ENCODE measurements at places on chromosomes 1 and 21.

GRCh38 chr1:219476716-219477115 lies 136.2 kb downstream of the ZC3H11B start:
- no peak for DNase-seq

DNA sequence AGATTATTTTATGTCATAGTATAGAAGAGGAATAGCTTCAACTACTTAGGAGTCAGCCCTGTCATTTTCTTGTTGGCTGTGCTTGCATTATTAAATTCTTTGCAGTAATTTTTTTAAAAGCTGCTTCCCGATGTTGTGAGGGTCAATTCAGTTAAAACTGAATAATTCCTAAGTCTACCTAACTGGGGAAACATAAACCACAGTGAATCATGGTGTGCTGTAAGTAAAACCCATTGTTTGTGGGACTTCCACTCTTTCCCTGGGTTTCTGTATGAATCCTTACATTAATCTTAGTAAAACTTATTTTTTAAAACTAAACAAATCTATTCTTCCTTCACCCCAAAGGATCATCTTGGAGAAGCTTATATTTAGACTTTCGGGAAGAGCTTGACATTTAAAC lies 4.4 kb downstream of the SUCO start:
- DNase-seq: no peak

GRCh38 chr21:38938343-38938742 lies 132.6 kb downstream of the ETS2 start:
- DNase-seq: peak; percentile 45

DNA sequence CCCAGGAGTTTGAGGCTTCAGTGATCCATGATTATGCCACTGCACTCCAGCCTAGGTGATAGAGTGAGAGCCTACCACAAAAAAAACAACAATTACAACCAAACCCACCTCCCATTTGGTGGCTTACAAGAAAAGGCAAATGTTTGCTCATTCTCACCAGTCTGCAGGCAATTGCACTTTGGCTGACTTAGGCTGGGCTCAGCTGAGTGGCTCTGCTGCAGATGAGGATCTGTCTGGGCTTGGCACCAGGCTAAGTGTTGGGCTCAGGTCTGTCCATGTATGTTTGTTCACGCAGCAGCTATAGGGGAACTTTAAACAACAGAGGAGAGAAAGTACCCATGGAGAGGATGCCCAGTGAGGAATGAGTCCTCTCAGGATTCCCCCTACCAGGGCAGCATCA lies 28.0 kb upstream of the COA6 start:
- no peak for DNase-seq

- DNase-seq: no peak
Measured at GRCh38 chr1:145993618-145994390, 2.6 kb downstream of the TXNIP start.

- no peak for DNase-seq
Measured at GRCh38 chr1:113142791-113143190, 69.8 kb downstream of the LRIG2 start.

GRCh38 chr1:5971471-5972197 lies 20.6 kb downstream of the NPHP4 start:
- DNase-seq: no peak

- no peak for DNase-seq
Measured at GRCh38 chr1:93552741-93553455, 105.0 kb downstream of the FNBP1L start.

DNA sequence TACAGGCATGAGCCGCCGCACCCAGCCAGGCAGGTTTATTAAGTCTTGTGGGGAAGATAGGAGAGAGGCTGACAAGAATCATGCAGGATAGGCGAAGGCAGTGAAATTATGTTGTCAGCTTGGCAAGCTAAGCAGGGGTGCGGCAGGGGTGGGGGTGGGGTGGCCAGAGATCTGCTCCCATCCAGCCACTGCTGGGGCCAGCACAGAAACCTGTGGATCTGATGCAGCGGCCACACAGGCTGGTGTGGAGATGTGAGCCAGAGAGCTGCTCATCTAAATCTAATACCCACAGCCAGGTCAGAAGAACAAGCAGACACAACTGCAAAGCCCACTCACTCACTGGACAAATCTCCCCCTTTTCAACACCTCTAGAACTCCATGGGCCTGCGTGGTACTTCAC lies 68.7 kb downstream of the KCTD3 start:
- DNase-seq: no peak

GRCh38 chr1:85581802-85582686 lies 1.5 kb downstream of the CCN1 start:
- no peak for DNase-seq

DNA sequence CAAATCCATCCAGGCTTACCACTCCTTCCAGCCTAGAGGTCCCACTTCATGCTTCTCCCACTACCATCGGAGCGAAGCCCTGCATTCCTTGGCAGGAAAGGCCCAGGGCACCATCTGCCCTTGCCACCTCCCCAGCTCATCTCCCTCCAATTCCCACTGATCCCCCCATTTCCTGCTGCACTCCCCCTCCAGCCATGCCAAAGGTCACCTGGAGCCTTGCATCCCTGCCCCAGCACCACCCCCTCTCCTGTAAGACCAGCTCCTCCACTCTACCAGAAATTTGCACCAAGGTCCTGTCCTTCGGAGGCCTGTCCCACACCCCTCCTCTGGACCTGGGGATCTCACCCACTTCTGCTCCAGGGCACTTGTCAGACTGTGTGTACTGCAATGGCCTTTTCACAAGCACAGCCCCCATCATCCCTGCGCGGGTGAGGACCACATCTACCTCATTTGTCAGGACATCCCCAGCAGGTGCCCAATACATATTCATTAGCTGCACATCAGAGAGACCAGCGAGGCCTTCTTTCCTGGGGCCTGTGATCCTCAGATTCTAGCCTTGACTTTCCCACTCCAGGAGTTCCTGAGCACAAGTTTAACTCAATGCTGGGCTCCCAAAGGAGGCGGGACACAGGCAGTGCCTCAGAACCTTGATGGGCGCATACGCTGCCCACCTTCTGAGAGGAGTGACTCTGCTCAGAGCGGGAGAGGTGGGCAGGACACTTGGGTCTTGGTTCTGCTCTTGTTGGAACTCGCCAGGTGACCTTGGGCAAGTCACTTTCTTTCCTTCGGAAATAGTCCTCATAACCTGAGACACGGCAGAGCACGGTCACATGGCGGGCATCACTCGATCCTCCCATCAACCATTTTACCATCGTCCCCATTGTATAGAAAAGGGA lies 49.9 kb upstream of the EDN2 start:
- DNase-seq: no peak

DNA sequence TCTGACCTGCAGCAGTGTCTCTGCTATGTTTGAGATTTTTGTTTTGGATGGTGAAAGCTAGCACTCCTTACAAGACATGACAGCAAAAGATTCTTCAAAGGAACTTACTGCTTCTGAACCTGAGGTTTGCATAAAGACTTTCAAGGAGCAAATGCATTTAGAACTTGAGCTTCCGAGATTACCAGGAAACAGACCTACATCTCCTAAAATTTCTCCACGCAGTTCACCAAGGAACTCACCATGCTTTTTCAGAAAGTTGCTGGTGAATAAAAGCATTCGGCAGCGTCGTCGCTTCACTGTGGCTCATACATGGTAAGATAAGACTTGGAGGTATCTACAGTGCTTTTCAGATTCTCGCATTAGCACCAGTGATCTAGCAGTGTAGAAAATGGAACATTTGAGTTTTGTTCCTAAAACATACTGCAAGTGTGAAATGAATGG lies 200.2 kb downstream of the PDE4B start:
- no peak for DNase-seq

DNA sequence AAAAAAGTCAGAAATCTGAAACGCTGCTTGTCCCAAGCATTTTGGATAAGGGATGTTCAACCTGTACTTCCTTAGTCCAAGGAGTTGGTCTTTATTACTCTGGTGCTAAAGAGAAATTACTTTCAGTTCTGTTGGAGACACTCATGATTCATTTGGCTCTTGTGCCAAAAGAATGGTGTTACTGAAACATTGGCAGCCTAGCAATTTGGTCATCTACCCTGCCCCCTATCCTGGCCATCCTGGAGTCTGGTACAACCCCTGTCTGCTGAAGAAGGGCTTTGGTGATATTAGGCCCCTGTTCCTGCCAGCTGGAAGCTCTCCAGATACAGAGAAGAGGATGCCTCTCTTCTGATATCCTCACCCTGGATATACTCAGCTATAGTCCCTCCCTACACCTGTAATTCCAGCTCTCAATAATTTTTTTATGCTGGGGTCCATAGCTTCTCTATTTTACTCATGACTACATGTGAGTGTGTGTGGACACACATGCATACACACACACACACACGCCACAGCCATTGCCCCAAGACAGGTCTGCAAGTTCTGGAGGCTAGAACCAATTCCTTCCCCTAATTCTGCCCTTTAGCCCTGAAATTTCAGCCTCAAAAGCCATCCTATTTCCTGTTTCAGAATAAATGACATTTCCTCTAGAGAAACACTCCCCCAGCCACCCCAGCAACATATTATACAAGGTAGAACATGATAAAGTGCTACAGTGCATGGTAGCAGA lies 40.0 kb downstream of the LHX8 start:
- no peak for DNase-seq

DNA sequence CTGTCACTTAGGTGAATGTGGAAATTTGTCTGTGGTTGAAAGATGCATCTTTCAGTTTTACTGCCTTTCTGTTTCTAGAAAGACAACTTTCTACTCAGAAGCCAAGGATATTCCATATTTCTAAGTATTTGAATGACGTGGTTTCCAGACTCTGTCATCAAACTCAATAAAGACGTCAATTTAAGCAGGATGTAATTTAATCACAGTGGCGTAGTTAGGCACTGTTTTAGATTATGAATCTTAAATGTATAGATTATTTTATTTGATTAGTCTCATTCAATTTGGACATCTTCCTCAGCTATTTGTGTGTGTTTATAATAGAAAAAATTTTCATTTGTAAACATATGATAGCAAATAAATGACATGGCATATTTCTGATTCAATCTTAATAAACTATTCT lies 298.9 kb downstream of the RYR2 start:
- DNase-seq: no peak

DNA sequence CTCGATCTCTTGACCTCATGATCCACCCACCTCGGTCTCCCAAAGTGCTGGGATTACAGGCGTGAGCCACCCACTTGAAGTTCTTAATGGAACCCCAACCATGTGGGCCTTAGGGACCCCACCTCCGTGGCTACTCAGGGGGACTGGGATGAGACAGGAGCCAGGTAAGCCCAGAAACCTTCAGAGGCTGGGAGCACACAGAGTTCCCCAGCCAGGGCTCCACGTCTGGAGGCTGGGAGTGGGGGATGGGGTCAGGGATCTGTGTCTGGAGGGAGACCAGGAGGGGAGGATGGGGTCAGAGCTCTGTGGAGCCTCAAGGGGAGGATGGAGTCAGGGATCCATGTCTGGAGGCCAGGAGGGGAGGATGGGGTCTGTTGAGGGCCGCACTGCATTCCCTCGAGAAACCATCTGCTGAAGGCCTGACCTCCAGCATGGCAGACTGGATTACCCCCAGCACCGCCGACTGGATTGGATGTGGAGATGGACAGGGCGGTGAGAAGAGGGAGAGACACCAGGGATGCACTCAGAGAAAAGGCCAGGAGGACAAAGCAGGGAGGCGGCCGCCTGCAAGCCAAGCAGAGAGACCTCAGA lies 2.1 kb upstream of the FTCD start:
- no peak for DNase-seq

GRCh38 chr1:61709908-61710289 lies 15.0 kb downstream of the TM2D1 start:
- DNase-seq: no peak

DNA sequence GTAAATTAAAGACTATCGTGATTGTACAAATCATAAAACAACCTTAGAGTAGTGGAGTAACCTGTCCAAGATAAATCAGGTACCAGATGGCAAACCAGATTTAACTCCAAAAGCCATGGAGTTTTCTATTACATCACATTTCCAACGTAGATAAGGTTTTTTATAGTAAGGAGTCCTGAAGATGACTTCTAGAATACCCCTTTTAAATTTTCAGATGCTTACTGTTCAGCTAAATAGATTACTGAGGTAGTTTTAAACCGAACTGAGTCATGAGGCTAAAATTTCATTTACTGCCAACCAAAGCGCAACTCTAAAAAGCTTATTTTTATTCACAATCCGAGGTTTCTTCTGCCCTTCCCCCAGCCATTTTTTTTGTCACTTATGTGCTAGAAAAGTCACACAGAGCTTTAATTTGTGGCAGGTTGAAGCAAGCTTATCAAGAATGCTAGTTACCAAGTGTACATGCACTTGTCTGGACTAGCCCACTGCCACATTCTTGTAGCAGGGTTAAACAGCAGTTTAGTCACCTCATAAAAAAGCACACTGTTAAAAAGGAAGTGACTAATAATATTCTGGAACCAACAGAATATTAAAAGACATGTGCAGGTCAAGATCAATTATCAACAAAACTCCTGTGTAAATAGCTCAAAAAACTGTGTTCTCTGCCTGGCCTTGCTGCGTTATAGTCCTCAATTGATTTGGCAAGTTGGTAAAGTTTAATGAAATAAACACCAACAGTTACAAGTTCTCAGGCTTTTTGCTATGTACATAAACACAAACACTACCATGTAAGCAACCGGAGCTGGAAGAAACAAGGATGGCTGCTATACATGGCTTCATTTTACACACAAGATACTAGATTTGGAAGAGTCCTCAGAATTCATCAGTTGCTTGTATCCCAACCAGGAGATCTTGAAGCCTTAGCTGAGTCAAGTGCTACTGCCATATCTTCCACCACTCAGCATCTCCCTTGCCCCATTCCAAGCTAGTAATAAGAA lies 180.3 kb upstream of the DMRTA2 start:
- no peak for DNase-seq

DNA sequence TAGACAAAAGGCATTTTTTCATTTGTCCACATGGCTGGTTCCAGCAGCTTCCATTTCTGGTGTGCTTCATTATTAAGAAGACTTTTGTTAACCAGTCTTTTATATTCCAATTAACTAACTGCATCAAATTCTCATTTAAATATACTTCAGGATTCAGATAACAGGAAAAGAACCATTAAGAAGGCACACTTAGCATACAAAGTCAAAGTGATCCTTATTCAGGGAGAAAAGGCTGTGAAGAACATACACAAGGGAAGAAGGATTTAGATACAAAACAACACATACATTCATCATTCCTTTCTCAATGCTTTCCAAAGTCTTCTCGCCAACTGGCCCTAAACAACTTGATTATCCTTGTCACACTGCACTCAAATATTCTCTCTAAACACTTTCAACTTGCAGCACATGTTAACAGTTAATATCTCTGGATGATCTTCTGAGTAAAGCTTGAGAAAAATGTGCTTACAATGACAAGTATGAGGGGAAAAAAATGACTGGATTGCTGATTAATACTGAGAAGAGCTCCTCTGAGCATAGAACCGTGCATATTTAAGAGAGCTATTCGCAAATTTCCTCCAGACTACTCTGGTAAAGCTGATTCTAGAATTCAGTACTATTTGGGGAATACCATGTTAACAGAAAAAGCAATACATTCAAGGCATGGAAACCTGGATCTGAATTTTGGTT lies 225.2 kb upstream of the TNR start:
- no peak for DNase-seq

GRCh38 chr1:76351655-76352054 lies 277.1 kb downstream of the ST6GALNAC3 start:
- no peak for DNase-seq
